ENCODE measurements at places on chromosomes 12 and 14.
A peak's percentile ranks its signal among the peaks of the same experiment; 100 is the strongest.

DNA sequence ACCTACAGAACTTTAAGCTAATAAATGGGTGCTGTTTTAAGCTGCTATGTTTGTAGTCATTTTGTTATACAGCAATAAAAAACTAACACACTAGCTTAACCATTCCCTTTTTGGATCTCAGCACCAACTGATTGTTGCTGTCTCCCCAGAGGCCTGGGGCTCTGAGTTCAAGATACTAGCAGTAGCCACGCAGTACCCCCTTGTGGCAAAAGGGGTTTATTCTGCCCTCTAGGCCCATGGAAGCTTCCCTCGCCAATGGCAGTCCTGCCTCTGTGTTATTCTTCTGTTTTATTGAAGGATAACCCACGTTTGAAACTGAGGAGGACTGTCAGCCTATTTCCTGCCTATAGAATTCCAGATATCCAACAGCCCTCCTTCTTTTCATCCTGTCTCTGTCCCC is 455.3 kb upstream of the ATP2B1 start:
- DNase-seq, result no peak

DNA sequence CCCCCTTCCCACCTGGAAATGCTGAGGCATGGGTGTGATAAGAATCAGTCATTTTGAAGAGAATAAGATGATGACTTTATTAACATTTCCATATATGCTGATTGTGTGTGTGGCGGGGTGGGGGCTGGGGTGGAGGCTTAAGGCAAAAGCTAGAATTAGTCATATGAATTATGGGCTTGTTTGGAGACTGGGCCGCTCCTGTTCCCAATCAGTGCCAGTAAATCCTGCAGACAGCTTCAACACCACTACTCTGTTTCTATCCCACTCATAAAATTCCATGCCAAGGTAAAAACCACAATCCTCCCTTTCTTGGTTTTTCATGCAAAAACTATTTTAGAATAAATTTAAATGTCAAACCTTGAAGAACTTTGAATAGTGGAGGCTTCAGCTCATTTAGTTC is 29.9 kb upstream of the SLC38A2 start:
- DNase-seq, result no peak

- DNase-seq, result no peak
Observed at GRCh38 chr12:97177481-97177880, 270.4 kb downstream of the NEDD1 start.

DNA sequence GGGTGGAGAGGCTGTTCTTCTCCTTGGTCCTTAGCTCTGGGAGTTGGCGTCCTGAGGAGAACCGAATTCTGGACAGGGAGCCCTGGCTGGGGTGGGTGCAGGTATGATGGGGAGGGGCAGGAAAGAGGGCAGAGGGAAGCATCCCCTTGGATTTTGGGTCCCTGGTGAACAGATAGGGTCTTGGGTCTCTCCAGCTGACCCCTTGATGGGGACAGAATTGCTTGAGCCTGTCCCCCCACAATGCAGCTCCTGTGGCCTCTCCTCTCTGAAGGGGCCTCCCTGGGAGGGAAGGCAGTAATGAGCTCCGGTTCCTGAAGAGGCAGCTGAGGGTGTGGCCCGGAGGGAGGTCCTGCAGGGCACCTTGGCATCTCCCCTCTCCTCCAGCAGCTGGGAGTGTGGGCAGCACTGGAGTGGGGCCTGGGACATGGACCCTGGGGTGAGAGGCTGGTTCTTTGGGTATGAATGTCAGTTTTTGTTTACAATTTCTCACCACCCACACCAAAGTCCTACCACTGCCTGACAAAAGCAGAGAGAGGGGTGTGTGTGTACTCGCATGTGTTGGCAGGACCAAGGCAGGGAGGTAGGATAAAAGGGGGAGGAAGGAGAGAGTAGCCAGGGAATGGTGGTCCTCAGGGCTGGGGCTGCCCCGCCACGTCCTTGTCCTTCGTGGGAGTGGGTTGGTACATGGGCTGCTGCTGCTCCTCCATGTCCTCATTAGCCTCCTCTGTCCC is 7.7 kb upstream of the CEBPE start:
- no peak for DNase-seq

- peak; percentile 52 for DNase-seq
Observed at GRCh38 chr12:123457980-123458779, at the start of gene SNRNP35. TSS of gene SNRNP35 (plus strand) at chr12:123458139. CDS start at chr12:123465541, 7,402 bp downstream.

- no peak for DNase-seq
Observed at GRCh38 chr14:48725051-48725734, 861.0 kb downstream of the RPS29 start.

GRCh38 chr12:40505327-40505726 is 186.9 kb upstream of the CNTN1 start:
- DNase-seq, result no peak

DNA sequence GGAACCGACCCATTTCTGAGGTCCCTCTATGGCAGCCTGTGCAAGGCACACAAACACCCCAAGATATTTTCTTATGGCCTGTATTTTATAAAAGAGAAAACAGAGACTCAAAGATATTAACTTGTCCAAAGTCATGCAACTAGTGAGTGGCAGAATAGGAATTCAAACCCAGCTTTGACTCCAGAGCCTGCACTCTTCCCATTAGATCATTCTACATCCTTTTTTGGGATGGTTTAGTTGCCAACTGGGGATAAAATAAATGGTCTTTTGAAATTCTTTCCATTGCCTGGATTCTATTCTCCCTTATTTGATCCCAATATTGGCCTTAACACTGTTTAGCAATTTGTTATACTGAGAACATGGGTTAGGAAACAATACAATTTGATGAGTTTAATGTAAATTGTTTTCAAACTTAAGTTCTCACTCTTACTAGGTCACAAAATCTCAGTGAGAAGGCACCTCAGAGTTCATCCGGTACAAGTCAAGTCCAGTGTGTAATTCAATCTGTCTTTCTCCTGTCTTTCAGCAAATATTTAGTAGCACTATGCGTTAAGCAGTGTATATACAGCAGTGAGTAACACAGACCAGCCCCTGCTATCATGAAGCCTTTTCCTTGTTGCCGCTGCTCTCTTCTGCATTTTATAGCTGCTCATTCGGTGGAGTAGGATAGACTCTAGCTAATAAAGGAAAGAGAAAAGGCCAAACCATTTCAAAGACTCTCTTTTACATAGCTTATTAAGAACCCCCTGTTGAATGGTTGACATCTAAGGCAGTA is 162.1 kb upstream of the IFNG-AS1 start:
- no peak for DNase-seq

DNA sequence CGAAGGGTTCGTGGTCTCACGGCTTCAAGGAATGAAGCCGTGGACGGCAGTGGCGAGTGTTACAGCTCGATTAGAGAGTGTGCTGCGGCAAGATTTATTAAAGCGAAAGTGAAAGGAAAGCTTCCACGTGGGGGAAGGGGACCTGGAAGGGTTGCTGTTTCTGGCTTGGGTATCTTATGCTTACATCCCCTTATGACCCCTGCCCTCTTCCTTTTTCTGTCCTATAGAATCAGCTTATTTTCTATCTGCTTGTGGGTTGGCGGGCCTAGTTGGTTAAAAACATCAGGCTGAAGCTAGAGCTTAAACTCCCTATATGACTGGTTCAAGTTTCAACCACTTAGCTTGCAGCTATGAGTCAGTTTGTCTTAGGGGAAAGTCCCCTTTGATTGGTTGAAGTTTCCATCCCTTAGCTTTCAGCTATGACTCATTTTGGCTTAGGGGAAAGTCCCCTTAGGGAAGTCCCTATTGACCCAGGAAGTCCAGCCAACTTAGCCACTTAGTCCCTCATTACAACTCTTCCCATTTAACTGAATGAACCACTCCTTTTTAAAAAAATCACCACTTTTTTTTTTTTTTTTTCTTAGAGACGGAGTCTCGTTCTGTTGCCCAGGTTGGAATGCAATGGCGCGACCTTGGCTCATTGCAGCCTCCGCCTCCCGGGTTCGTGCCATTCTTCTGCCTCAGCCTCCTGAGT is 1494.7 kb upstream of the TMEM132C start:
- DNase-seq, result no peak

- no peak for DNase-seq
Observed at GRCh38 chr14:44403193-44403592, 103.9 kb downstream of the FSCB start.

- peak; percentile 49 for DNase-seq
Observed at GRCh38 chr12:52042706-52043385, 8.4 kb upstream of the NR4A1 start.

DNA sequence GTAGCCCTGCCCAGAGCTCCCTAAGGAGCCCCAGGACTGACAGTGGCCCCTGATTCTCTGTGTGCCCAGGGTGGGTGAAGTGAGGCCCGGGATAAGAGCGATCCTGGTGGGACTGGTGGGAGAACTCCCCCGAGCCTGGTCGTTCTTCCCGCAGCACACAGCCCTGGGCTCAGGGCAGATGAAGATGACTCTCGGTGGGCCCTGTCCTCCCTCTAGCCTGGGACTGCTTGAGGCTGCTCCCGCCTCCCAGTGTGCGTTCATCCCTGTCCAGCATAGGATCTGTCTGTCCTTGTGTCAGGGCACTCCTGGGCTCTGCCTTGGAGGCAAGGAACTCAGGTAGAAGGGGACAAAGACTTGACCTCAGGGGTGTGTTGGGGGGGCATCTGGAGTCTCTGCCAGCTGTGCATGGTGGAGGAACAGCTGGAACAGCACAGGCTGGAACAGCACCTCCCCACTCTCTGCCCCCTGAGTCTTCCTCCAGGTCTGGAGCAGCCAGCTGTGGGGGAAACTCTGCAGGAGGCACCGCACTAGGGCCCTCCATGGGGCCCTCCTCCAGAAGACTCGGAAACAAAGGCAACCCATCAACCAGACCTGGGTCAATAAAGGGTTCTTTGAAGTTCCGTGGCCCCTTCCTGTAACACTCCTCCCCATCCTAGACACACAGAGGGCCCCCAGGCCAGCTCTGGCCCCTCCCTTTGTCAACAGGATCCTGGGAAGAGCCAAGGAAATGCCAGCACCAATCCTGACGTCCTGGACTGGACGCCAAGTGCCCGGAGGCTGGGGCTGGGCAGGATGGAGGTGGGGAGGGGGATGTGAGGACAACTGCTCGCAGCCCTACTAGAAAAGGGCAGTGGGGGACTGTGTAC is 15.9 kb downstream of the FAIM2 start:
- DNase-seq, result no peak

DNA sequence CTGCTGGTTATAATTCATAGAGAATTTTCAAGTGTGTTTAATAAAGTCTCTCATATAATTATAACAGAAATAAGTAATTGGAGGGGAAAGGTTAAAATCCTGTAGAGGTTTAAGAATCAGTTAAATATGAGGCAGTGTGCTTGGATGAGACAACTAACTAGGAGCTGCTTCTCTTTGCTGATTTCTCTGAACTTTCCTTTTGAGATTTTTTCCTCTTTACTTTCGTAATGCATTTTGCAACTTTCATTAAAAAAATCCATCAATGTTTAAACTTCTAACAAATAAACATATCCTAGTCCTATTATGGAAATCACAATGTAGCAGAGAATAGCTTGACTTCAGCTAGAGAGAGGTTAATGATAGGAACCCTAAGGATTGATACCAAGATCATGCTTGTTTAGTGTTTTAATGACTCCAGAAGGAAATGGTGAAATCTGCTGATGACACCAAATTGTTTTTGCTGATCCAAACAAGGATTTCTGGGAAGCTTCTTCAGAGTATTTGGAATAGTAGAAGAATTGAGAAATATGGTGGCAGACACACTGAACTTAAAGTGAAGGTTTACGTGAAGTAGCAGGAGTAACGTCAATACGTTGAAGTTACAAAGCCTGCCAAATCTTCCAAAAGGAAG is 122.6 kb downstream of the RAD51B start:
- no peak for DNase-seq

DNA sequence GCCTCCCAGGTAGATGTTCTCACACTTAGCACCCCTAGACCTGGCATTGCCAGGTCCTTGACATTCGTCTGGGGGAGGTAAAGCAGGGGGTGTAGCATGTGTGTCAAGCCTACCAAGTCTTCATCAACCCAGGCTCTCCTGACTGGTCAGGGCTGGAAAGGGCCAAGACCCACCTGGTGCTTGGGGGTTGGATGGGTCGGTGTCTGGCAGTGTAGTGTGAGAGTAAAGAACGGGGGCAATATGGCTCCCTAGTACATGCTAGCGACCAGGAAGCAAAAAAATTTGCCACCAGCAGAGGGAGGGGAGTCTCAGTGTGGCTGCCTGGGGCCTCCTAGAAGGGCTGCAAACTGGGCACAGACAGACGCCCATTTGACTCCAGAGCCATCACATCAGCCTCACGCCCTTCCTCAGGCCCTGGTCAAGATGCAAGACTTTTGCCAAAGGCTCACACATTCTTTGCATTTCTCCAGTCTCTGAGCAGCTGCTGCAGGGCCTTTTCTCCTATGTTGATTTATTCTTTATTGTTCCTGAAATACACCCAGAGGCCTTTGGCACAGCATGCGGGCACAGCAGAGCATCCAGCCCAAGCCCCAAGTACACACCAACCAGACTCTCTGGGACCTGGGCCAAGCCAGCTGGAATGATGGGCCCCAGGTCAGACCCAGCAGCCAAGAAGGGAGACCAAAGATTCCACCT is 38.3 kb upstream of the PNMA1 start:
- peak; percentile 12 for DNase-seq

- no peak for DNase-seq
Observed at GRCh38 chr14:72577521-72577920, 316.4 kb downstream of the DPF3 start.

DNA sequence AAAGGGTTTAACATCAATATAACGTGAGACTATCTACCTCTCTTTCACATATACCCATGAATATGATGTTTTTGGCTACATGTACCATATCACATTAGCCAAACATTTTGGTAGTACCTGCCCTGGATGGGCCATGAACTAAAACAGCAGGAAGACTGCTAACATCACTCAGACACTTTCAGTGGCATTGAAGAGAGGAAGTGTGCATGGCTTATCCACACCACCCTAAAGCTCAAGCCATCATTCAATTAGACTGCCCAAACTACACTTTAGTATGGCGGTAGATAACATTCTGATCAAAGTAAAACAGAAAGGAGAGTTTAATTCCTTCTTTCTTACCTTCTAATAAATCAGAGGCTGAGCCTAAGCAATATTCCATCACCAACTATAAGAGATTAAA is 103.0 kb downstream of the PEBP1 start:
- DNase-seq, result no peak

GRCh38 chr12:95003921-95004272 is 400 bp upstream of the NDUFA12 start:
- DNase-seq, result no peak

GRCh38 chr12:123886931-123887582 is 85.6 kb downstream of the CCDC92 start:
- no peak for DNase-seq

- DNase-seq, result no peak
Observed at GRCh38 chr14:95541932-95542930, 7.4 kb downstream of the GLRX5 start.

GRCh38 chr14:60657456-60658210 is 8.4 kb upstream of the SIX1 start:
- no peak for DNase-seq

Data from NCI-H1092 (cell line).